Ureter (tissue), 1 donor: ENCODE measurements at places on chromosomes 2 and 18.

- DNase-seq: no peak
Observed at GRCh38 chr18:5582849-5583681, 39.3 kb upstream of the EPB41L3 start.

DNA sequence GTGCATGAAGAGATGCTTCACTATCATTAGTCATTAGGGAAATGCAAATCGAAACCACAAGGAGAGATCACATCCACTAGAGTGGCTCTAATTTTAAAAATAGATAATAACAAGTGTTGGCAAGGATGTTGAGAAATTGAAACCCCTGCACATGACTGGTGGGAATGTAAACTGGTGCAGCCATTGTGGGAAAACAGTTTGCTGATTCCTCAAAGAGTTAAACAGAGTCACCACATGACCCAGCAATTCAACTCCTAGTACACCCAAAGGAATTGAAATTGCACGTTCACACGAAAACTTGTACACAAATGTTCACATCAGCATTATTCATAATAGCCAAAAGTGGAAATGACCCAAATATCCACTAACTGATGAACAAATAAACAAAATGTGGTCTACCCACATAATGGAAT, 179.5 kb downstream of the BCL2 start:
- no peak for DNase-seq

GRCh38 chr2:218397820-218398436, 1.7 kb upstream of the CTDSP1 start:
- DNase-seq: peak; percentile 85

DNA sequence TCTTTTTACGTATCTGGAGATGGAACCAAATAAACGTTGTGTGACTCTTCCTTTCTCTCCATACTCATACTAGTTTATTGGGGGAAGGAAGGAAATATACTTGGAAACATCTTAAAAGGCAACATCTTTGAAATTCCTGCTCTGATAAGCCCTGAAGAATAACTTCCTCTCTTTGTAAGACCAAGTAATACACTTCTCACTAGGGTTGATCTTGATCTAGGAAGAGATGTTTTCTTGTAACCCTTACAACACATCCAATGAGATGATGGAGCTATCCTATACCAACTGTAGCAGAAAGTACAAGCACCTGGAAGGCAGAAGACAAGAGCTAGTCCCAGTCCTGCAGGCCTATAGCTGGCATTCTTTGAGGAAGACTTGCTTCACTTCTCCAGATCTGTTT, 2.0 kb downstream of the ANKRD44 start:
- no peak for DNase-seq

- DNase-seq: no peak
Observed at GRCh38 chr2:145226901-145227300, 707.0 kb upstream of the ZEB2 start.

- no peak for DNase-seq
Observed at GRCh38 chr2:158255257-158255656, 153.6 kb downstream of the UPP2 start.

- no peak for DNase-seq
Observed at GRCh38 chr18:58496937-58497336, 132.0 kb downstream of the ALPK2 start.

DNA sequence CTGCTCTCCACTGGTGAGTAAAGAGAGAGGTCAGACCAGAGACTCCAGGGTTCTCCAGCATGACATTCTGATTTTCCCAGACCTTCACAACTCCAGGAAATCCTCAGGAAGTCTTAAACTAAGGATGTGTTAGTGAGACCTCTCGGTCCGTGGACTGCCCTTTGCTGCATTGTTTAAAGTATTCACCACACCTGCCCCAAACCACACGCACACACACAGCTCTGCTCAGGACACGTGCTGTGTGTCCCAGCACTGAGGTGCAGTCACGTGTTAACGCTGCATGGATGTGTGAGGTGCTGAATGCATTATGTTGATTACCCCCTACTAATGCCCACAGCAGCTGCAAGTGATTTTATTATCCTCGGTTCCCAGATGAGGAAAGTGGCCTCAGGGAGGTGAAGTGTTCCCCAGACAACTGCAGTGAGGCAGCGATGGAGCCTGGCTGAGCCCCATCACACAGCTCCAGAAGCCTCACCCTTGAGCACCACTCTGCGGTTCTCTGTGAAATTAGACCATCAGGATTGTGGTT, 68.4 kb downstream of the TRAPPC12 start:
- no peak for DNase-seq

DNA sequence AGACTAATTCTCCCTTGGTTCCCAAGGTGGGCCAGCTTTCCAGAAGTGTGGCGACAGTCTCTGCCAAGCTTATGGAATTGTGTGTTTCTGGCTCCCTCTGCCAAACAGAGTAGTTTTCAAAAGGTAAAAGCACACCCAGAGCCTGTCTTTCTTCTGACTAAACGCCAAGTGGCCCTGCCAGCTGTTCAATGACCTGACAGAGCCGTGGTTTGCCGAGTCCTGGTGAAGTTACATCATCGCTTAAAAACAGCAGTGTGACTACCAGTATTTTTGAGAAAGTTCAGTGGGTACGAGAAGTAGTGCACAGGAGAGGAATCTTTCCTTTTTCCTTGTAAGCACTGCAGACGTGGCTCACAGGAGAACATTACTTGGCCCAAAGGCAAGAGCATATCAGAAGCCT, 1.9 kb downstream of the PER2 start:
- peak; percentile 74 for DNase-seq

- DNase-seq: no peak
Observed at GRCh38 chr2:2623939-2624338, 292.9 kb upstream of the MYT1L start.

- no peak for DNase-seq
Observed at GRCh38 chr2:191314697-191315364, 69.6 kb downstream of the MYO1B start.

GRCh38 chr2:99187011-99187410, 6.0 kb downstream of the MRPL30 start:
- no peak for DNase-seq

- DNase-seq: no peak
Observed at GRCh38 chr18:9069601-9070000, 32.9 kb upstream of the NDUFV2 start.

DNA sequence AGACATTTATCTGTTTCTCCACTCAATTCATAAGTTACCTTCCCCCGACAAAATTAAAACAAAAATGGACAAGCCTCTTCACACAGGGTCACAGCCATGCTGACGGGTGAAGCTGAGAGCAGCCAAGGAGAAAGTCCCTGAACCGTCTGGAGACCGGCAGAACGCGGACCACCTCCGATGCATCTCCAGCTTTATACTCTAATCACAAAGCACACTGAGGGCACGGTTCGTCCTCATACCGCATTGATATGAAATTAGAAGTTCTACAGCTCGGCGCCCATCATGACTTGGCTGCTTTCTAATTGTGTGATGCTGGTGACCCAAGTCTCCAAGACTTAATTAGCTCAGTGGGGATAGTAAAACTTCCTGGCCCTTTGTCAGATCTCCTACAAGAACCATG, 181.2 kb upstream of the PXDN start:
- no peak for DNase-seq

GRCh38 chr2:143128681-143129580, at the start of gene ARHGAP15:
ARHGAP15 (plus strand) TSS chr2:143129419.
- DNase-seq: peak; percentile 45

- no peak for DNase-seq
Observed at GRCh38 chr18:33288082-33288716, 152.3 kb downstream of the CCDC178 start.
